Activated naive CD4-positive, alpha-beta T cell (primary cell): ENCODE measurements at places on chromosomes 6 and 20.

GRCh38 chr6:22320750-22321149 lies 23.9 kb upstream of the PRL start:
- no peak for DNase-seq

DNA sequence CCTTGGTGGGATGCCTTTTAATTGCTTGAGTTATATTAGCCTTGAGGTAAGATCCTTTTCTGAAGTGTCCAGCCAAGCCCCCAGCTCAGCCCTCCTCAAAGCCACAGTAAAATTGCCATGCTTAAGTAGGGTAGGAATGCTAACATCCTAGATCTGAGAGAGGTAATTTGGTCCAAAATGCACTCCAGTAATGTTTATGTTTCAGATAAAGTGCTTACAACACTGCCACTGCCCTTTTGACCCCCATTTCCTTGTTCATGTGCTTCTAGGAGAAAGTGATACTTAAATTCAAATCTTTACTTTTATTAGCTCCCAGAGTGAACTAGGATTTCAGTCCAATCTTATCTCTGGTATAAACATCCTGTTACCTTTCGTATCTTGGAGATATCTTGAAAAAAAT lies 318.0 kb downstream of the BMP2 start:
- no peak for DNase-seq

DNA sequence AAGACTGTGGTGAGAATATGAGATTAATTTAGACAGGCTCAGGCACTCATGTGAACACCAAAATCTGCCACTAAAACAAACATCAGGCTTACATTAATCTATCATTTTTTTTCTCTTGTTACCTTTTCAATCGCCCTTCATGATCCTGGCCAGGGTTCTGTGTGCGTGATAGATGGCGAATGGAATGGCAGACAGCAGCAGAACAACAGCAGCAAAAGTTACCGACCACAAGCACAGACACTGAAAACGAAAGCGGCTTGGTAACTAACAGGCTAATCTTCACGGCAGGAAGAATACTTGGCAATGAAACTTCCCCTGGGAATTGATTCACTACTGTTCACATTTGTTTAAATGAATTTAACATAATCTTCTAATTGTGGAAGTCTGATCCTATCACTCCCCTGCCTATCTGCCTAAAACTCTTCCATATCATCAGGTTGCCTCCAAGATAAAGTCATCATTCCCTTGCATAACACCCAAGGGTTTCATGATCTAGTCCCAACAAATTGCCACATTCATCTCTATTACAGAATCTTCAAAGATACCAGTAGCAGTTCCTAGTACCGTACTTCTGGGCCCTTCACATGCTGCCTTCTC lies 28.7 kb downstream of the PTPRK start:
- no peak for DNase-seq

- DNase-seq = no peak
Observed at GRCh38 chr6:112332274-112332673, 14.9 kb upstream of the RFPL4B start.

DNA sequence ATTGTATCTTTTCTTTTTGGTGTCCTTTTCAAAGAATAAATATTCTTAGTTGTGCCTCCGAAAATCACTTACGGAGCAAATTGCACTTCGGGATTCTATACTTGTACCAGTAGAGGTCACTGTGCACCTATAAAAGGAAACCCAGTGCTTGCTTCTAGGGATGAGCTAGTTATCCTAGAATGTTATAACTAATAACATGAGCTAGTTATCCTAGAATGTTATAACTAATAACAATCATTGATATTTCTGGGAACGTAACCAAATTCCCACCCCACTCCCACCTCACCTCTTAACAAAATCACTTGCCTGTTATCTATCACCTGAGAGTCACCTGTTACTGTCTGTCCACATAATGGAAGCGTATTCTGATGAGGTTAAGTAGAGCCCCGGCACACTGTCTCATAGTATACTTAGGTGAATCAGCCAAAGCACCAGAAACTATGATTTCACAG lies 126.9 kb upstream of the TIAM2 start:
- no peak for DNase-seq

DNA sequence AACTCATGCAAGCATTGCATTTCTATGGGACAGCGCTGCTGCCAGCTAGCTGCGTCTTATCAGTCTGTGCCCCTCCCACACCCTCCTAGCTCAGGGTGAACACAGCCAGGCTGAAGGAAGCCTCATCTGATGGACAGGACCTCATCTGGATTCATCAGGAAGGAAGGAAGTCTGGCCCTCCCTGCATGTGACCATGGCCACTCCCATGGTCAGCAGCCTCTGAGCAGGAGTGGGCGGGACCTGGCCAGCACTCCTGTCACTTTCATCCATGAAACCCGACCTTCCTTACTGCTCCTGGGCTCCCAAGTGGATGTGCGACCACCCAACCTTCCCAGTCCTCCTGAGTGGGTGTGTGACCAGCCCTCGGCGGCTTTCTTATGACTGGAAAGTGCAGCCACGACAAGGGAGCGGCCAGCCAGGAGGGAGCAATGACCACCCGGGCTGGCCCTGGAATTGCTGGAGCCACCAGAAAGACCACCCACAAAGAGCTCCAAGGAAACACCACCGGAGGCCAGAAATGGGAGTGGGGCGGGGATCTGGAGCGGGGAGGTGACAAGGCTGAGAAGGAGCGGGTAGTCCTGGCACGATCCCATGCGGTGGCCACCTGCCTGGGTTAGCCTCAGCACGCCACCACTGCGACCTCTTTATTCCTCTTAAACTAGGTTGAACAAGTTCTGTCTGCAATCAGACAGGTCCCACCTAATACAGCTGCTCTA lies 241.2 kb downstream of the TTLL2 start:
- DNase-seq = no peak

DNA sequence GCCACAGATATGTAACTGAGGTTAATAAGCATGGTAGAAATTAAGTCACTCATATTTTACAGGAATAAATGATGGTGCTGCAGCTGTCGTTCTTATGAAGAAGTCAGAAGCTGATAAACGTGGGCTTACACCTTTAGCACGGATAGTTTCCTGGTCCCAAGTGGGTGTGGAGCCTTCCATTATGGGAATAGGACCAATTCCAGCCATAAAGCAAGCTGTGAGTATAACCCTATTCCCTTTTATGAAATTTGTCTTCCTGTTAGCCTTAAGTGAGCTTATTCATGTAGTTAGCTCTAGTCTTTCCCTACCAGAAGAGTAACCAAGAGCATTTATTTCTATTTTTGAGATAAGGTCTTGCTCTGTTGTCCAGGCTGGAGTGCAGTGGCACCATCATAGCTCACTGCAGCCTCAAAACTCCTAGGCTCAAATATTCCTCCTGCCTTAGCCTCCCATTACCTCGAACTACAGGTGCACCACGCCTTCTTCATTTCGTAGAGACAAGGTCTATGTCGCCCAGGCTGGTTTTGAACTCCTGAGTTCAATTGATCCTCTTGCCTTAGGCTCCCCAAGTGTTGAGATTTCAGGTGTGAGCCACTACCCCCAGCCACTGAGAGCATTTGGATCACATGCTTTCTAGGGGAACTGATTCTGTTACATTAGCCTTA lies 12.0 kb downstream of the TCP1 start:
- no peak for DNase-seq

GRCh38 chr6:134245041-134245440 lies 72.9 kb downstream of the SGK1 start:
- no peak for DNase-seq

GRCh38 chr20:32019156-32019510 lies 8.9 kb downstream of the CCM2L start:
- no peak for DNase-seq

GRCh38 chr6:116206231-116206903 lies 47.5 kb downstream of the TSPYL4 start:
- DNase-seq = no peak

- no peak for DNase-seq
Observed at GRCh38 chr20:45952861-45953260, 18.4 kb downstream of the PCIF1 start.

DNA sequence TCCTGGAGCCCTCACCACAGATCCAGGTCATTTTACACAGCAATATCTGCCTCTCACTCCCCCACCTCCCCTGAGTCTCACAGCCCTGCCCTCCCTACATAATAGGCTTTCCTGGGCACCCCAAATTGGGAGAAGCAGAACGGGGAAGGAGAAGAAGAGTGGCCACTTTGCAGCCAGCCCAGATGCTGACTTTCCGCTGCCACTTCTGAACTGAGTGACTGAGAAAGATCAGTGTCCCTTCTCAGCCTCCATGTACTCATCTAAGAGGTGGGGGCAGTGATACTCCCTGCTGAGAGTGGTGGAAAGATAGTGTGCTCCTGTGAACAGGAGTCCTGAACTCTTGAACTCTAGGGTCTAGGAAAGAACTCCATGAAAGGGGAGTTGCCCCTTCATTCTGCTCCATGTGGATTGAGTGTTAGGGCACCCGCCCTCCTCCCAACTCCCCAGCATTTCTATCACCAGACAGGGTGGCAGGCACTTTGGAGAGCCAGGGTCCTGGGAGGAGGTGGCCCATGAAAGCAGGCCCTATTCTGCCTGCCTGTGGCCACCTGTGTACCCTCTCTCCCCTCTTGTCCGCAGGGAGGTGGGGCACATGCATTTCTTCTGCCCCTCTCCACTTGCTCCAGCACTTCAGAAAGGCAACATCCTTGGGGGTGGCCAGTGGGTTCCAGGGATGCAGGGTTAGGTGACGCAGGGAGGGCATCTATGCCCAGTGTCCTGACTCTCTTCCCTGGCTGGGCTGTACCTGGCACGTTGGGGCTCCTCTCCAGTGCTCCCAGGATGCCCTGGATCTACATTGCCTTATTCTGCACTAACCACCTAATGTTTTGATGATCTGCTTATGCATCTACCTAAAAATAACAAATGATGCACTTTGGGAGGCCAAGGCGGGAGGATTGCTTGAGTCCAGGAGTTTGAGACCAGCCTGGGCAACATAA lies 38.3 kb upstream of the MRPS18A start:
- DNase-seq = no peak

- no peak for DNase-seq
Observed at GRCh38 chr6:10140824-10141223, 274.1 kb downstream of the TFAP2A start.

GRCh38 chr6:63467247-63467954 lies 104.9 kb upstream of the LOC128125822 start:
- DNase-seq = no peak

- DNase-seq = no peak
Observed at GRCh38 chr6:22954749-22955385, 385.5 kb downstream of the HDGFL1 start.

DNA sequence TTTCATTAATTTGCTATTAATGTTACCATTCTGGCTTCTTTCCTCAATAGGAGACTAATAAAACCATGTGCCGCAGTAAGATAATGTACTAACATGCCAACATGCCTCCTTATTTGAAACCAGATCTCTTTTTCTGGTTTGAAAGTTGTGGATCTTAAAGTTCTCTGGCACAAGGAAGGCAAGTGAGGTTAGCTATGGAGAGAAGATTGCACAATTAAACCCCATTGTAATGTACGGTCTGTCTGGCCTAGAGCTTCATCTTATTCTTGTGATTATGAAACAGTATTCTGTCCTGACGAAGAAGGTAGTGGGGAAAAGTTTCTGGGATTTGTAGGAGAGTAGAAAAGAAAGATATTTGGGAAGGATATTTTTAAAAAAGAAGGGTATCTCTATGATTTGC lies 68.4 kb downstream of the EYA4 start:
- DNase-seq = no peak

DNA sequence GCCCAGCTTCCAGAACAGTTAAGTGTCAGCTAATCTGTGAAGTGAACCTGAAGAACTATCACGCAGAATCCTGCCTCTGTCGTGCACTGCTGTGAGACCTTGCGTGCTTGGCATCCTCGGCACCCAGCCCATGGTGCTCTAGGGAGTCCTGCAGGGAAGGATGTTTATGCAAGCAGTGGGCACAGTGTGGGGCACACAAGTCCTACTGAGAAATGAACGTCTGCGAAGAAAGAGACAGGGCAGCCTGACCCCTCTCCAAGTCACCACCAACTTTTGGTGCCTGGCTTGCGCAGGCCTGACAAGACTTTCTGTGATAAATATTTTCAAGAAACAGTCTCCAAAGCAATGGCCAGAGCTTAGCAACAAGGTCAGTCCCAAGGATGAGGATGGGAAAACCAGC lies 68.0 kb downstream of the MYH7B start:
- DNase-seq = no peak

DNA sequence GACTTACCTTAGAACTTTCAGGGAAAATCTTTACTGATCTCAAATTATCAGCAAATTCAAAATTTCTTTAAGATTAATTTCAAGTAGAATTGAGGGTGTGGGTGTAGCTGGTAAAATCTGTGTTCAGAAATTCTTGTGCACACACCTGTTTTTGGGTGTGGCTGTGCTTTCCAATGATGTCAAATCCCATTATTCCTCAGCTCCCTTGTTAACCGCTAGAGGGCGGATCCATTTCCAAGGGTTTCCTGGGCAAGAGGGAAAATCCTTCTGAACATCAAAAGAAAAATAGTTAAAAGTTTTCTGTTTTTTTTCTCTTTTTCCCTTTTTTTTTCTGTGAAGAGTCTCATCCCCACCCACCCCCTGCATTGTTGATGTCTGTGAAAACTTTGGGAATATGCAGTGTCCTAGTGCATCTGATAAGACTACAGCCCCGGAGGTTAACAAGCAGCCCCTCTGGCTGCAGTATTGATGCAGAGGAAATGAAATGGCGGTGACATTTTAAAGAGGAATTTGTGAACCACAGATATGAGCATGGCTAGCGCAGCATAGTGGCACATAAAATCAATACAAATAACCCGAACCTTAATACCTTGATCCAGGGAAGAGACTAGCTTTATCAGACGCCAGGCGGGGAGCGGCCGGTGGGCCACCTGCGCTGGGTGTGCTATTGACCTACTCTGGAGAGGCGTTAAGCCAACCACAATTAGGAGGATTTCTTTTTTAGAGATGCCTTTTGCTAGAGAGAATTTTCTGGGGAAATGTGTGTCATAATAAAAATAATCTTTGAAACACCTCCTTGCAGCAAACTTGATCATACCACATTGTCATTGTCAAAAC lies 130.9 kb downstream of the FOXA2 start:
- DNase-seq = no peak

DNA sequence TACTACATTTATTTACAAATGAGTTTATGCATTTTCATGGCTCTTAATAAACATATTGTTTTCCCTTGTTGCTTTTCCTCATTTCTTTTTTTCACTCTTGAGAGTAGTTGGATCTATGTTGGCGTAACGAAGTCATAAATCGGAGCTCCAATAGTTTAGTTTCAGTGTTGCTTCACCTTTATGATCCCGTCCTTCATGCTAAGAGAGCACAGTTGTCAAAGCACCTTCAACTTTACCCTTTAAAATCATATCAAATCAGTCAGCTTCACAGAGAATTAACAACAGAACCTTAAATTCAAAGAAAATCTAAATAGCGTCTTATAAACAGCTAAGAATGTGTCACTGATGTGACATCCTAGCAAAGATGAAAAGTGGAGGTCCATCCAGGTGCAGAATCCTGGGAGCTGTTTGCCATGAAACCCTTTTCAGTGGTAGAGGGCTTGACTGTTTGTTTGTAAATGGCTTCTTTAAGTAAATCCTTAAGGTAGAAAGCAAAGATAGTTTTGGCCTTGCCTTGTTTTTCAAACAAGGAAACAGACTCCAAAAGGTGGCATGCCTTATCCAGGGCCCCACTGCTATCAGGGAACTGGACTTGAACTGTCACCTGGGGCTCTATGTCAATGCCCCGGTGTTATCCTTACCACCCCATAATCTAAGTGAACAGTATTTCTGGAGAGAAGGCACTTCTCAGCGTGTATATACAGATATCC lies 148.4 kb downstream of the AKAP7 start:
- no peak for DNase-seq
